ENCODE measurements at places on chromosomes 7 and 10. TPM values are rescaled to one million over a fixed set of nuclear protein-coding genes. Genes with fewer than 3 reads are reported as not detected.
A peak's percentile ranks its signal among the peaks of the same experiment; 100 is the strongest.

GRCh38 chr7:88772776-88773175 lies 13.3 kb downstream of the ZNF804B start:
- H3K27me3 ChIP-seq = no peaks in the 10 kb centered on the region
- H3K36me3 ChIP-seq = no peaks in the 10 kb centered on the region
- H3K4me1 ChIP-seq = no peaks in the 10 kb centered on the region

Gene SHH
- not detected for total RNA-seq

- H3K36me3 ChIP-seq = peaks cover 13% of the 10 kb centered on the region
- no peak overlapping the region for H3K4me3 ChIP-seq
- H3K4me1 ChIP-seq = peaks cover 27% of the 10 kb centered on the region
- H3K27ac ChIP-seq = peak overlapping the region; percentile 31
These were observed 59.7 kb downstream of the DNAJB6 start for GRCh38 chr7:157396316-157397035.

- no peaks in the 10 kb centered on the region for H3K27me3 ChIP-seq
- H3K4me1 ChIP-seq = peaks cover 38% of the 10 kb centered on the region
- DNase-seq = peak; percentile 53
- H3K27ac ChIP-seq = peak overlapping the region; percentile 91
These were observed 24.9 kb downstream of the CYP17A1 start for GRCh38 chr10:102812231-102812876.

DNA sequence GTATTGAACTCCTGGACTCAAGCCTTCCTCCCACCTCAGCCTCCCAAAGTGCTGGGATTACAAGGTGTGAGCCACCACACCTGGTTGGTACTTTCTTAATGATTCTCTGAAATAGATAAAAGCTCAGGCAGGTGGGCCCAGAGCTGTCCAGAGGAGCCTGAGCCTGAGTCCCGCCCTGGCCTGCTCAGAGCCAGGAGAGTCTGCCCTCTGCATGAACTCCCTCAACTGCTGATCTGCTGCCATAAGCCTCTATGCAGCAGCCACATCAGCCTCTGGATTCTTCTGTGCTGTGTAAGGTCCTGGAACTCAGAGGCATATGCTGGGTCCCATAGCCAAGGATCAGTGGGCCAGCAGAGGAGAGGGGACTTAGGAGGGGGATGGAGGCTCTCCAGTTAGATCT lies 23.1 kb upstream of the DDIT4 start:
- H3K27ac ChIP-seq = peak overlapping the region; percentile 62
- no peak for DNase-seq
- peaks cover 3% of the 10 kb centered on the region for H3K36me3 ChIP-seq

GRCh38 chr10:101031796-101032636 lies 982 bp downstream of the SFXN3 start:
- H3K4me1 ChIP-seq = peaks cover 17% of the 10 kb centered on the region
- H3K36me3 ChIP-seq = peaks cover 16% of the 10 kb centered on the region
- peak; percentile 85 for DNase-seq
- H3K27me3 ChIP-seq = peaks cover 12% of the 10 kb centered on the region
- peak overlapping the region; percentile 88 for H3K27ac ChIP-seq

- H3K27me3 ChIP-seq = no peaks in the 10 kb centered on the region
- no peak for DNase-seq
- no peaks in the 10 kb centered on the region for H3K36me3 ChIP-seq
- H3K4me1 ChIP-seq = no peaks in the 10 kb centered on the region
These were observed 601.9 kb upstream of the GALNT17 start for GRCh38 chr7:70529914-70530585.

- no peaks in the 10 kb centered on the region for H3K27me3 ChIP-seq
- no peak overlapping the region for H3K4me3 ChIP-seq
- H3K36me3 ChIP-seq = no peaks in the 10 kb centered on the region
- DNase-seq = no peak
- no peak overlapping the region for H3K27ac ChIP-seq
These were observed 20.3 kb downstream of the TTYH3 start for GRCh38 chr7:2651847-2652735.

Gene MKX
- not detected for total RNA-seq

Gene PNLIPRP3
- not detected for total RNA-seq

- no peak for DNase-seq
- no peaks in the 10 kb centered on the region for H3K27me3 ChIP-seq
- no peaks in the 10 kb centered on the region for H3K4me1 ChIP-seq
- no peak overlapping the region for H3K27ac ChIP-seq
- H3K4me3 ChIP-seq = no peak overlapping the region
- no peaks in the 10 kb centered on the region for H3K36me3 ChIP-seq
These were observed 1.9 kb upstream of the MALRD1 start for GRCh38 chr10:19046679-19047078.

GRCh38 chr10:110946496-110946895 lies 27.1 kb downstream of the SHOC2 start:
- H3K27ac ChIP-seq = no peak overlapping the region
- DNase-seq = no peak
- H3K27me3 ChIP-seq = no peaks in the 10 kb centered on the region

- no peak overlapping the region for H3K4me3 ChIP-seq
- no peak overlapping the region for H3K27ac ChIP-seq
- peaks cover 24% of the 10 kb centered on the region for H3K4me1 ChIP-seq
- no peak for DNase-seq
These were observed 15.5 kb downstream of the CYTH3 start for GRCh38 chr7:6256677-6257535.

- no peak for DNase-seq
- no peak overlapping the region for H3K27ac ChIP-seq
- no peaks in the 10 kb centered on the region for H3K4me1 ChIP-seq
These were observed 98.6 kb upstream of the HDAC9 start for GRCh38 chr7:18396953-18397352.

Gene NPC1L1
- total RNA-seq = not detected

DNA sequence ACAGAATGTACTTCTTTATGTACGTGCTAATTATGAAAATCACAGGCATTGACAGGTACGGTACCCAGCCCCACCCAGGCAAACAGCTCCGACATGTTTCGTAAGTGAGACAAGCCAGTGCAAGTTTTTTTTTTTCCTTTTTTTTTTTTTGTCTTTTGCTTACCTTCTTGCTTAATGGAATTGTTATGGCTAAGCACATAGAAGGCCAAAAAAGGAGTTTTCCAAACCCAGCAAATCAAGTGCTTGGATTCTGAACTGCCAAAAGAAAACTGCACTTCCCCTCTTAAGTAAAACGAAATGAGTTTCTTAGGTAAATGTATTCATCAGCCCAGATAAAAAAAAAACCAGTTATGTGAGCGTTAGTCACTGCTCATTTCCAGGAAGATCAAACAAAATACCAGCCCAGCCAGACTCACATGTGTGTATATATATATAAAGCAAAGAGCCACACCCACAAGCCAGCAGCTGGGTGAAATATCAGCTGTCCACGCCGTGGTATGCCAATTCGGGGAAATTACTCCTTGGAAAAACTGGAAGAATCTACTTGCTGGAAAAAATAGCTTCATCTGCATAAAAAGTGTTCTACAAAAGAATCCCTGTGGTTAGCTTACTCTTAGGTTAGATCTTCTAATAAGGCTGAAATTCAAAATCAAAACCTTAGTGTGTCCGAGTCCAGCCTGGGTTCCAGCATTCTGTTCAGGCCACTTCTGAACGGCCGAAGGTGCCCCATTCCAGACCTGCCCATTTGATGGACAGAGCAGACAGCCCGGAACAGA lies 8.0 kb downstream of the KLF6 start:
- H3K4me3 ChIP-seq = peak overlapping the region; percentile 53
- DNase-seq = peak; percentile 70
- H3K36me3 ChIP-seq = peaks cover 79% of the 10 kb centered on the region
- H3K27me3 ChIP-seq = no peaks in the 10 kb centered on the region

Gene MNX1
- not detected for total RNA-seq
